DMS153 (cell line): ENCODE measurements at places on chromosomes 7 and 10.

GRCh38 chr10:47046321-47047126, 135.3 kb downstream of the PTPN20 start:
- no peak for DNase-seq

DNA sequence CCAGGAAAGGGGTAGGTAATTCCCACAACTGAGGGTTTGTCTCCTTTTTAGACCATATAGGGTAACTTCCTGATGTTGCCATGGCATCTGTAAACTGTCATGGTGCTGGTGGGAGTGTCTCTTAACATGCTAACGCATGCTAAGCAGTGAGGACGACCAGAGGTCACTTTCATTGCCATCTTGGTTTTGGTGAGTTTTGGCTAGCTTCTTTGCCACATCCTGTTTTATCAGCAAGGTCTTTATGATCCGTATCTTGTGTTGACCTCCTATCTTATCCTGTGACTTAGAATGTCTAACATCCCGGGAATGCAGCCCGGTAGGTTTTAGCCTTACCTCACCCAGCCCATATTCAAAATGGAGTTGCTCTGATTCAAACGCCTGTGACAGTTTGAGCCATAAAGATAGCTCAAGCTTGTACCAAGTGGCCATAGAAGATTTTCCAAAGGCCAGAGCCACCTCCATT, 176.0 kb upstream of the NAMPT start:
- no peak for DNase-seq

DNA sequence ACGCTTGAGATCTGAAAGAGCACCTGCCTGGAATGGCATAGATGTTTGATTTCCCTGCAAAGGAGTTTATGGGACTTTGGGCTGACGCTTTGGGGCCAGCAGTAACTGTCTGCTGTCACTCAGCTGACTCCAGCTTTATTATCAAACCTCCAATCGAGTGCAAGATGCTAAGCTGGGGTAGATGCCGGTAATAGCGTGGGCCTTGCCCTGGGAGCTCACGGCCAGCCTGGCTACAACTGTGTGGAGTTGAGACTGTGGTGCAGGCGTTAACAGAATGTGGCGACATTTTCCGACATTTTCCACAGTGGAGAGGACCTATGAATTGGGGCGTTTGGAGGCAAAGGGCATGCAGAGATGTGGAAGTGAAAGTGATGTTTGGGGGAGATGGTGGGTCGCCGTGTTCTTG, 1.3 kb downstream of the CHST12 start:
- no peak for DNase-seq

DNA sequence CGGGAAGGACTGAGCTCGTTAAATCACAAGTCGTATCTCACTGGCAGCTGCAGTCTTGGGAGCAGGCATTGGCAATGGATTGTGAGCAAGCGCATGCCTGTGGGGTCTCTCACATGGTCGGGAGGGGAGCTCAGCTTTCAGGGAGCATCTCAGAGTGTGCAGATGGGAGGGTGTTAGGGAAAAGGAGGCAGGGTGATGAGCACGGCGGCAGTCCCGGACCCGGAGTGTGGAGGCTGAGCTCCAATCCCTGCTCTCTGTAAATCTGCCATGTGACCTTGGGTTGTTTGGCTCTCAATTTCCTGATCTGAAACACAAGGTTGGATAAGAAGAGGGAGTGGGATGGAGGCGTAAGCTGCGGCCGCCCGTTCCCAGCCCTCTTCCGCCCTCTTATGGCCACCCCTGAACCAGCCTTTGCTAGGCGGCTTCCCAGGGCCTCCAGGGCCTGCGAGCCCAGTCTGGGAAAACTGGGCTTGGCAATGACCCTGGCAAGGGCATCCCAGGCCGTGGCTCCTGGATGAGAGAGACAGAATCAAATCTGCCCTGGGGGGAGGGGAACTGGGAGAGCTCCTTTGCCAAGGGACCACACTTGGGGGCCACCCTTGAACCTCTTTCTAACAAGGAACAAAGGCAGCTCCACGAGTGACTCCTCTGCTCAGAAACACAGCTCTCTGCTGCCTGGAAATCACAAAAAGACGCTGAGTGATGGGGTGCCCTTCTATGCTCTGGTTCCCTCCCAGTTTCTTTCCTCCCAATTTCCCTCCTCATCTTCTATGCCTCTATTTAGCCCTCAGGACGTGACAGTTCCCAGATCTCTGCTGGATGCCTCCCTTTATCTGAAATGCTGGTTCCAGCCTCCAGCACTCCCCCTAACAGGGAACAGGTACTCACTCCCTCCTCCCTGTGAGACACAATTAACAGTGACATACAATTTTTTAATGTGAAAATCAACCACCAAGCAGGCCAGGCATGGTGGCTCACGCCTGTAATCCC, 41.7 kb upstream of the LOXL4 start:
- DNase-seq: peak; percentile 92

GRCh38 chr10:77636967-77637531, 559 bp downstream of the KCNMA1 start:
- DNase-seq: no peak

- DNase-seq: peak; percentile 51
Measured at GRCh38 chr10:1454428-1454827, 282.9 kb downstream of the ADARB2 start.

GRCh38 chr10:4344492-4344994, 481.5 kb upstream of the AKR1E2 start:
- DNase-seq: no peak

GRCh38 chr7:151152643-151153513, 14.6 kb downstream of the GBX1 start:
- DNase-seq: no peak

- no peak for DNase-seq
Measured at GRCh38 chr10:13659887-13660550, 73.3 kb downstream of the PRPF18 start.

DNA sequence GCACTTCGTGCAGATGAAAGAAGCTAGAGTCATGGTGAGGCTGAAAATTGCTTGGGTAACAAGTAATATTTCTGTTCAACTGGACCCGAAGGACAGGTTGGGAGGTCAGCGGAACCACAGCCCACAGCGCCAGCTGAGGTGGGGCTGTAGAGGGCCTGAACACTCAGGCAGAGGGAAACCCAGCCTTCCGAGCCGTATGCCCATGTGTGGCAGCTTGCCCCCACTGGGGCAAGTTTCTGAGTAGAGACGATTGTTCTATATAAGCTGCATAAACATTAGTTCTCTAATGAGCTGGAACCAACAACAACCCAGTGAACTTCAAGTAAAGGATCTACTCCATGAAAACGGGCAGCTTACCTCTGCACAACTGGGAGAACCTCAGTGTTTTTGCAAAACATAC, 58.4 kb upstream of the TNS3 start:
- DNase-seq: no peak

- DNase-seq: no peak
Measured at GRCh38 chr7:29651477-29651876, 87.8 kb downstream of the PRR15 start.

DNA sequence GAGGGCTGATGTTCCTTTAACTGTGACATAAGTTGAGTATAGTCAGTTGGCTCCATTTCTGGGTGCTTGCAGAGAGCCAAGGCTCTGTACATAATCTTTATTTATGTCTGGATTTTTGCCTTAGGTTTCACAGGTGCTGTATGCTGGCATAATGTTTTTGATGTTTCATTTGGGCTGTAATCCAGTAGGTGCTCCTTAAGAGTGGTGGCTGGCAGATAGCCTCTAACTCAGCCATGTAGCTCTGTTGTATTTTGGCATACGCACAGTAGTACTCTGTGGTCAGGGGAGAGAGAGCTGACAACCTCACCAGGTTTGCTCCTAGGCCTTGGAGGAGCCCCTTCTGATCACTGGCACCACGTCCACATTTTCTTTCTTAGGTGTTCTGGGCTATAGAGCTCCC, 61.1 kb downstream of the RNF133 start:
- no peak for DNase-seq

GRCh38 chr10:124232686-124233545, 139.5 kb upstream of the CHST15 start:
- no peak for DNase-seq

GRCh38 chr10:94083662-94084265, 90.0 kb downstream of the PLCE1 start:
- no peak for DNase-seq

DNA sequence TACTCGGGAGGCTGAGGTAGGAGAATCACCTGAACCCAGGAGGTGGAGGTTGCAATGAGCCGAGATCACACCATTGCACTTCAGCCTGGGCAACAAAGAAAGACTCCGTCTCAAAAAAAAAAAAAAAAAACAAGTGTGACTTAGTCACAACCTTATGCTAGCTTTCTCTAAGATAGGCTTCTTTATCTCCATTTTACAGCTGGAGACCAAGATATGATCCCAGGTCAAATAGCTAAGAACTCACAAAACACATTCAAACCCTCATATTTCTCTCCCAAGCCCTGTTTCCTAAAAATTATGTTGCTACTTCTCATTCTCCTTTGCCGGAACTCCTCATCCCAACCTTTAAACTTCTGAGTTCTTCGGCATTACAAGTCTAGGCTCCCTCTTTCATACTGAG, 13.0 kb upstream of the DHTKD1 start:
- DNase-seq: no peak

- DNase-seq: no peak
Measured at GRCh38 chr7:72159911-72160310, 252.2 kb downstream of the CALN1 start.

DNA sequence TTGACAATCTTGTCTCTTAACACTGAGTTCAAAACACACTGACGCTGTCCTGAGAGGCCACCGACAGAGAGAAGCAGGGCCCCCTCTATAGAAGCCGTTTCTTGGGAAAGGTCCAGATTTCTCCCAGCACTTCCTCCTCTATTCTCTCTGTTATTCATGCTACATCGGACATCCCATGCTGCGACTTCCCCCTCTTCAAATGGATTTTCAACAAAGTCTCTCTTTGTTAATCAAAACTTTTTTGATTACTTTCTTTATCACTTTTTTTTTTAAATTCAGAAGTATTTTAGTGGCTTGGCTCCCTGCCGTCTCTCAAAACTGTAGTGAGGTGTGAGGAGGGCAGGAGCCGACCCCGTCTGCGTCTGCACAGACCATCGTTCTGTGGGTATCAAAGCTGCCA, 298.9 kb upstream of the PITRM1 start:
- no peak for DNase-seq

GRCh38 chr7:101239191-101239950, 1.8 kb upstream of the CLDN15 start:
- no peak for DNase-seq

- no peak for DNase-seq
Measured at GRCh38 chr10:61410353-61411070, 42.7 kb downstream of the TMEM26 start.

DNA sequence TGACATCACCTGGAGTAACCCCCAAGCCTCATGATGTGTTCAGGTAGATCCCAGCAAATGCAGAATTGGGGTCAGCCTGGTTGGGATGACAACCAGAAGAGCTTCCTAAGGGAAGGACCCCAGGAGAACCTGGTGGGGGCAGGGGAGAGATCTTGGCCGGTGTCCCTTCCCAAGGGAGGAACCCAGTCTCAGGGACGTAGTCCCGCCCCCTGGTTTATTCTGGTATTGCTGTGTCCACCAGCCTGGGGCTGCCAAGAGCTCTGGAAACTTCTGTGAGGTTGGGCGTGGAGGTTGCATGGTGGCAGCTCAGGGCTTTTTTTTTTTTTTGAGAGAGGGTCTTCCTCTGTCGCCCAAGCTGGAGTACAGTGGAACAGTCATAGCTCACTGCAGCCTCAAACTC, 19.4 kb downstream of the GTF2IRD1 start:
- no peak for DNase-seq
